Vagina (tissue), 2 donors: ENCODE measurements at places on chromosomes 7 and 10. TPM values are rescaled to one million over a fixed set of nuclear protein-coding genes. Genes with fewer than 3 reads are reported as not detected.

- no peak for DNase-seq
These were observed 47.1 kb downstream of the PAPSS2 start for GRCh38 chr10:87706731-87707130.

- DNase-seq: no peak
These were observed 1124.7 kb downstream of the DNAJB9 start for GRCh38 chr7:109694149-109695071.

- DNase-seq: no peak
These were observed 322.7 kb downstream of the GFRA1 start for GRCh38 chr10:115950320-115950719.

The MCM10 gene
- 0.98 TPM for total RNA-seq

GRCh38 chr7:157096286-157097055 is 42.3 kb upstream of the UBE3C start:
- no peak for DNase-seq

DNA sequence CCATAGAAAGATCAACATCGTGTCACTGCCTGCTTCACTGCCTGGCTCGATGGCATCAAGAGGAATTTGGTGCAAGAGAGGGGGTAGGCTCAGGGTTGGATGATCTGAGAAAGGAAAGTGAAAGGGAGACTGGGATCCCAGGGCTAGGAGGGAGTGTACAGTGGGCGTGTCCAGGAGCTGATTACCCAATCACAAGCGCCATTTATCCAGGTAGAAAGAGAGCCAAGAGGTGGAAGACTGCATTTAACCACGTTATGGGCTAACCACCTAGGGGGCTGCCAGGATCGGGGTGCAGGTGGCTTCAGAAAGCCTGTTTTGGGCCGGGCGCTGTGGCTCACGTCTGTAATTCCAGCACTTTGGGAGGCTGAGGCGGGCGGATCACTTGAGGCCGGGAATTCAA is 10.3 kb downstream of the PODXL start:
- no peak for DNase-seq

The RBP3 gene
- not detected for total RNA-seq

GRCh38 chr10:4822208-4822607 is 3.8 kb upstream of the AKR1E2 start:
- no peak for DNase-seq

DNA sequence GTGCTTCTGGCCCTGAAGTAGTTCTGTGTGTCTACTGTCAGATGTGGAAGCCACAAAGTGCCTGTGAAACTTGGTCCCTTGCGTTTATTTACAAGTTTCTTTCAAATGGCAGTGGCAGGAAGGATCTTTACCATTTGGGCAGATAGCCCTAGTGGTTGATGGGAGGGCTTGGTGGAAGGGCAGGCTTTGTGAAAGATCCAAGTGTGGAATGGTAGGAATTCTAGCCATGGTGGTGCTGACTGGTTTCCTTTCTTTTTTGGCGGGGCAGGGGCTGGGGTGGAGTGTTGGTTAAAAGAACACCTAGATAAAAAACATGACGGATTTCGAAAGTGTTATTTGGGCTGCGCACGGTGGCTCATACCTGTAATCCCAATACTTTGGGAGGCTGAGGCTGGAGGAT is 27.0 kb downstream of the AUTS2 start:
- DNase-seq: no peak

DNA sequence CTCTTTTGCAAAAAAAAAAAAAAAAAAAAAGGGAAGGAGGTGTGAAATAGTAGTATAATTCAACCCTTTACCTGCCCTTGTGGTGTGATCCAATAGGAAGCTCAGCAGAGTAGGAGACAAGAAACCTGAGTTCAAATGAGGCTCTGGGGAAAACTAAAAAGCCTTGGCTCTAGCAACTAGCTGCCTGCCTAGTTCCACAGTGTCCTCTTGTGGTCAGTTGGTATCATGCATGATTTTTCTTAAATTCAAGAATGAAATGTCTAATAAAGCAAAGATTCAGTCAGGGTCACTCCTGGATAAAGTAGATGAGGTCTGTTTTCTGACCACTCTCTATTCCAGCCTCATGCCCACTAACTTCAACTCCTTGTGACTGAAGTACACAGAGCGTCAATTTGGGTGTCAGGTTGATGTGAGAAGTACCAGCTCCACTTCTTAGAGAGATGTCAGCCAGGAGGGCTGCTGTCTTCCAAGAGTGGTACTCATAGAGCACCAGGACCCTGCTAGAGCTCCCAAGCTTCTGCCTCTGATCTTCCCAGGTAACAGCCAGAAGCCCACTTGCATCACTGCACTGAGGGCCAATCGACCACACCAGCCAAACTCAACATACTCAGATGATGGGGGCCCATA is 10.5 kb downstream of the LSM5 start:
- no peak for DNase-seq

The TMEM140 gene
- 20.4 TPM for total RNA-seq

The PIK3AP1 gene
- 5.9 TPM for total RNA-seq

The OR2A2 gene
- not detected for total RNA-seq

The TBX20 gene
- total RNA-seq: 0.49 TPM

The MCU gene
- total RNA-seq: 44.7 TPM
